ENCODE measurements at places on chromosomes 16 and 17.

DNA sequence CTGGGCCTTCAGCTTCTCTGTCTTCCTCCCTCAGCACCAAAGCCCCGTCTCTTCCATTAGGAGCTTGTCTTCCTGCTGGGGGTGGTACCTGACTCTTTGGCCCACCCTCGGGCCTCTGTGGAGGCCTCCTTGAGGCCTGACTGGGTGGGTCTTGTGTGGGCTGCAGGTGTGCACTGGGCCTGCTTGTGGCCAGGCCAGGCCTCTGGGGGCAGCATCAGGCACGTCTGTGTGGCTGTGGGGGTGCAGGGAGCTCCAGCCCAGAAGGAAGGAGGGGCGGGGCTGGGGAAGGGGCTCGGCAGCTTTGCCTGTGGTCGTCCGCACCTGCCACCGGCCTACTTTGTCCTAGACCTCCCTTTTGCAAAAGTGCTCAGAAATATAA lies 7.0 kb downstream of the PIGQ start:
- DNase-seq, result no peak

- no peak for DNase-seq
Measured at GRCh38 chr16:68059804-68060203, 25.4 kb upstream of the NFATC3 start.

DNA sequence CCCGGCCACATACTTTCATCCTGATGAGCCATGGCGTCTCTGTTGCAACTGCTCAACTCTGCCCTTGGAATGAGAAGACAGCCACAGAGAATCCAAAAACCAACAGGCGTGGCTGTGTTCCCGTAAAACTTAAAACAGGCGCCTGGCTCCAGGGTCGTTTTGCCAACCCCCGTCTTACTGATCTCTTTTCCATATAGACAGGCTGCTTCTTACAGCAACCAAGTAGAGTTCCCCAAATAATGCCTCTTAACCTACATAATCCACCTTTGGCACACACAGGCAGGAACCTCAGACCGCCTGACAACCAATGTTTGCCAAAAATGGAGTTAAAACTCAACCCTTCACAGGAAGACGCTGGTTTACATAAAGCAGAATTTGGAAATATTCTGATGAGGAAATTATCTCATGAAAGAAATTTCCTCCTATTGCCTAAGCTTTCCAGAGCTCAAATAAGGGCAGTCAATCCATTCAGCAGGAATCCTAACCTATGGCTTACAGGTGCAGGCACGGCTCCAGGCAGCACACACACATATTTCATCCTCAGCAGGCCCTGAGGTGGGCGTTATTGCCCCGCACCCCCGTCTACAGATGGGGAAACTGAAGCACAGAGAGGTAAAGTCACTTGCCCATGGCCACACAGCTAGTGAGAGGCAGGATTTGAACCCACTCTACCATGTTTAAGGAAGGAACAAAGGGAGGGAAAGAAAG lies 35.8 kb downstream of the LITAF start:
- DNase-seq, result no peak

- no peak for DNase-seq
Measured at GRCh38 chr17:72502371-72503341, 381.8 kb downstream of the SOX9 start.

DNA sequence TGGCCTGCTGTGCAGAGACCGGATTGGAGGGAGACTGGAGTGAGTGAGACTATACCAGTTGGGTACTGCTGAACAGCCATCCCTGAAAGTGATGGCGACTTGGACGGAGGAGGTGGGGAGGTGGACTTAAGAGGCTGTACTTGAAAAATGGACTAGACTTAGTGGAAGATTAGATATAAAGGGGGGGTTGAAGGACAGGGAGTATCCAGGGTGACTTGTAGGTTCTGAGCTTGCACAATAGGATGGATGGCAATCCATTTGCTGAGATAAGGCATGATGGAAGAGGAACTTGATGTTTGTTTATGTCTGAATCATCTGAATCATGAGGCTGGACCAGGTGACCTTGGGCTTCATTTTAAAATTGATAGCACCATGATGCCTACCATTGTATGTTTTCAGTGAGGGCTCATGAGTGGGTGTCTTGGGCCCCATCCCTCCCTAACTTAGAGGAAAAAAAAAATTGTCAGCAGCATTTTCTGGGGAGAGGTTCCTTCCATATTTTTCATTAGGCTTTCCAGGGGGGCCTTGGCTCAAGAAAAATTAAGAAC lies 41.2 kb downstream of the PRKCA start:
- DNase-seq, result no peak

DNA sequence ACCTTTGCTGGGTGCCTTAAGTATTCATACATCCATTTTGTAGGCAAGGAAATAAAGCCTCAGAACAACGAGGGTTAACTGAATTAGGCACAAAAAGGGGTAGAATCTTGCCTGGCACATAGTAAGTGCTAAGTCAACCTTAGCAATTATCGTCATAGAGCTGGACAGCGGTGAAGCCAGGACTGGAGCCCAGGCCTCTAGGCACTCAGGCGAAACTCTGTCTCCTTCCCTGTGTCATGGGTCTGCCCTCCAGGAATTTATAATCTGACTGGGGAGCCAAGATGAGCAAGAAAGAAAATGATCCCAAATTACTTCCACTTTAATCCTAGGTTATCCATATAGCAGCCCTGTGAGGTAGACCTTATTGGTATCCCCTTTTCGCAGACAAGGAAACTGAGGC lies 61.4 kb downstream of the KATNIP start:
- no peak for DNase-seq

- DNase-seq, result no peak
Measured at GRCh38 chr17:11144358-11145233, 96.4 kb upstream of the SHISA6 start.

DNA sequence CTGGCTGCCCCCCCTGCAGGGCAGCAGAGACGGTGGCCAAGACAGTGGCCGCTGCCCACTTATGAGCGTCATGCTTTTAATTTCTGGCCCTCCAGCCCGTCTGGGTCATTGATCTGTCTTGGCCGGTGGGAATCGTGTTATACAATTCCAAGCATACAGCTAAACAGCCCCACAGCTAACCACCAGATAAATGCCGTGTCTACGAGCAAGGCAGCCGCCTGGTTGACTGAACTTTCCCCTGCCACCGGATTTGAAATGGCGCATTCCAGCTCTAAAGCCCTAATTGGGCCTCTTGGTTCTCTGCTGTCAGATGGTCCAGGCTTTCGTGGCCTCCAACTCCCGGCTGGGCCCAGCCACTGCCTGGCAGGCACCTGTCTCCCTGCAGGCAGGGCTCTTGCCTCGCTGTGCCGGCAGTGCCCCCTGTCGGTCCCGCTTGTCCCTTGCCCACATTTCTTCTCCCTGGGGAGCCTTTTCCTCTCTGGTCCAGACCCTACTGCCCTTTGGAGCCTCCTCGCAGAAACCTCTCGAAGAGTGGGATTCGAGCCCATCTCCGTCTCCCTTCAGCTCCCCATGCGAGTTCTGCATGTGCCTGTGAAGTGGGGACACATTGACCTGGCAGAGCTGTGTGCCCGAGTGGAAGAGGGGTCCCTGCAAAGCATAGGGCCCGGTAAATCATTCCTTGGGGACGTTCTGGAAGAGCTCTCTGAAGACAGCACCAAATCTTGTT lies 1.8 kb upstream of the RBFOX3 start:
- peak; percentile 55 for DNase-seq

GRCh38 chr16:65728167-65728566 lies 606.3 kb upstream of the CDH11 start:
- no peak for DNase-seq

- no peak for DNase-seq
Measured at GRCh38 chr17:42475835-42476234, 17.2 kb downstream of the ATP6V0A1 start.

DNA sequence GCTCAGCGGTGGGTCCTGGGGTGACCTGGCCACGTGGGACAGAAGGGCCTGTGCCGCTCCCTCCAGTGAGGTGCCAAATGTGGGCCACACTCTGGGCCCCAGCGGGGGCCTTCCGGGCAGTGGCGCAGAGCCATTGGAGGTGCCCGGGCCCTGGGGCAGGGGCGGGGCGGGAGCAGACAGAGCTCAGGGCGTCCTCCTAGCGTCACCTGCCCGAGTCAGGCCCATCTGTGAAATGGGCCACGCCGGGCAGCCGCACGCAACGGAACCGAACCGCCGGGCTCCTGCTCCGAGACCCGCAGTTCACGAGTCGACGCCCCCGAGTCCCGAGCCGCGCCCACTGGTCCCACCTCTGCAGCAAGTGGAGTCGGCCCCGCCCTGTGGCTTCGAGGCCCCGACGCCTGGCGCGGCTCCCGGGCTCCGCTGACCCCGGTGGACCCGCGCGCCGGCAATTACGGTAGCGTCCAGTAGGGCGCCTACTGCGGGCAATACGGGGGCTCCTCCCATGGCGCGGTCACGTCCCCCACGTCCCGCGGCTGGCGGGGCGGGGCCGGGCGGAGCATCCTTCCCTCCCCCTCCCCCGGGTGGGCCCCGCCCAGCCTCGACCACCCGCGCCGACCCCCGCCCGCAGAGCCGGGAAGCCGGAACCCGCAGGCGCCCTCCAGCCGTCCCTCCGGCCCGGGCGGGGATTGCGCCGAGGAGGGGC lies 1.9 kb downstream of the SLC16A3 start:
- DNase-seq, result no peak

DNA sequence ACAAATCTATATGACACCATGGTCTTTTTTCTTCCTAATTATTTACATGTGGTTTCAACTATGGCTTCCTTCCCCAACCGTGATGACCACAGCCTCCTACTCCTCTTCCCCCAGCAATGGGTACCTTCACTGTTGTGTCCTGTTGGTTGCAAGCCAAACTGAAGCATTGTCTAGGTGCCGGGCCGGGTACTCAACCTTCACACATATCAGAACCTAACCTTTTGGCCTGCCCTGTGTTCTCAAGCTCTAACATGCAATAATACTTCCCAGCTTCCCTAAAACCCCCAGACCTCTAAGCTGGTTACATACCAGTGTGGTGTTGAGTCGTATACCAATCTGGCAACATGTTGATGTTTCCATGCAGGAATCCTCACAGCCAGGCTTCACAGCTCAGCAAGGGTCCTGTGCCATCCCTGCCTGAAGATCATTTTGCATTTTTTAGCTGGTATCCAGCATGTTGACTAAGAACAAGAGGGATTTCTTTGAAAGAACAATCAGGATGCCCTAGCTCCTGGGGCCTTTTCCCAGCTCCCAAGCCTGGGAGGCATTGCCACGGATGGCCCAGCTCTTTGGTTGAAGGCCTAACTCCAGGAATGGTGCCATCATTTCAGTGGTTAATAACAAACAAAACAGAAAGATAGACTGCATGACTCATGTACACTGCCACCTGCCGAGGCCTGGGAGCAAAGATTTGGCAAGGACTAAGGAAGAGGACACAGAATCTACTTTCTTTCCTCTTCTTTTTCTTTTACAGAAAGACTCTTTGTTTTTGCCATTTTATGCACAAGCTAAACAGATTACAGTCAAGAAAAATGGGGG lies 373.7 kb upstream of the SALL1 start:
- DNase-seq, result no peak

- no peak for DNase-seq
Measured at GRCh38 chr17:12536472-12536871, 129.2 kb upstream of the MYOCD start.

Data from NCI-H2081 (cell line).